ENCODE measurements at places on chromosomes 5 and 9.

DNA sequence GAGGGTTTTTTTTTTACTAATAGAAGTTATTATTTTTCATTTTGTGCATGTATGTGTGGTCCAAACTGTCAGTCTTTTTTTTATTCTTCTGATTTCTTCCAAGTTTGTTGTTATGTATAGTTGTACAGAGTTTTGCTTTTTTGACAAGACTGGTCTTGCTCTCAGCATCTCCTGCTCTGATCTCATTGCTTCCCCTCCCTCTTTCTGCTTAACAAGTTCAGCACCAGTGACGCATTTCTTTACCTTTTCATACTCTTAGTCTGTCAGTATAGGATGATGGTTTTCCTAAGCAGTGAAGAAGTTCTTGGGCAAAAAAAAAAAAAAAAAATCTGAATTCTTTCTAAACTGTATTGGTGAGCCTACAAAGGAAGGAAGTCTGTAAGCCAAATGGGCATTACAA, 135.1 kb downstream of the CD180 start:
- DNase-seq: no peak

DNA sequence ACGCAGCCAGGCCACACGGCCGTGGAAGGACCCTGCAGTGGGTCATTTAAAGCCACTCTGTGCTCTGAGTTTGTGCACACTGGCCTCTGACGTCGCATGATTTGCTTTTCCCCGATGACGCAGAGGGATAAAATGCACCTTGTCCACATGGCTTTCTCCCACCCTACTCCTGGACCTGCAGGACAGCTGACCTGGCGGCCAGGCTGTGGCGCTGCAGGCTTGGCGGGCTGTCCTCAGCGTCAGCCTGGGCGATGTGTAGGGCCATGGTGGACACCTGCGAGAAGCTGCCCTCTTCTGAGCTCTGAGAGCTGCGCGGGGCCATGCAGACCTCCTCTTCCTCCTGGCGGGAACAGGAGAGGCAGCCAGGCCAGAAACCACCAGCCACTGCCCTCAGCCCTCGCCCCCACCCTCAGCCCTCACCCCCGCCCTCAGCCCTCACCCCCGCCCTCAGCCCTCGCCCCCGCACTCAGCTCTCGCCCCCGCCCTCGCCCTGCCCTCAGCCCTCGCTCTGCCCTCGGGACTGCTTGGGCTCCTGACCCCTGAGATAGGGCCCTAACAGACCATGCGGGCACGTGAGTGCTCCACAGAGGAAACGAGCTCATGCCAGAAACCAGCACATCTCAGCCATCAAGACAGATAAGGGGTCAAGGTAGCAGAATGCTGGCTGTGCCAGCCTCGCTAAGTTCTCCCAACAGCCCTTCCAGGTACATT, 20.0 kb upstream of the SCGB3A1 start:
- no peak for DNase-seq

DNA sequence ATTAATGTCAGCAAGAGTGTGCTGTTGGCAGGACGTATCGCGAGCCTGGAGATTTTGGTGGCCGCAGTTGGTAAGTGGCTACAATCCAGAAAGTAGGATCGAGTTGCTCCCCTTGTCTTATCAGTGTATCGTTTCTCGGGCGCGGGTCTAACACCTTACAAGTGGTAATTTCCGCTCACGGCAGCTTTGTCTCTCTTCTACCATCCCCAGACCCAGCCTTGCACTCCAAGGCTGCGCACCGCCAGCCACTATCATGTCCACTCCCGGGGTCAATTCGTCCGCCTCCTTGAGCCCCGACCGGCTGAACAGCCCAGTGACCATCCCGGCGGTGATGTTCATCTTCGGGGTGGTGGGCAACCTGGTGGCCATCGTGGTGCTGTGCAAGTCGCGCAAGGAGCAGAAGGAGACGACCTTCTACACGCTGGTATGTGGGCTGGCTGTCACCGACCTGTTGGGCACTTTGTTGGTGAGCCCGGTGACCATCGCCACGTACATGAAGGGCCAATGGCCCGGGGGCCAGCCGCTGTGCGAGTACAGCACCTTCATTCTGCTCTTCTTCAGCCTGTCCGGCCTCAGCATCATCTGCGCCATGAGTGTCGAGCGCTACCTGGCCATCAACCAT, 1.1 kb downstream of the PTGER4 start:
- no peak for DNase-seq

GRCh38 chr5:140574165-140574564, 9.5 kb downstream of the SLC35A4 start:
- DNase-seq: no peak

GRCh38 chr9:75855509-75855908, 35.0 kb upstream of the PCSK5 start:
- DNase-seq: no peak

- peak; percentile 79 for DNase-seq
These were observed 24.8 kb upstream of the IER5L start for GRCh38 chr9:129202613-129203555.

DNA sequence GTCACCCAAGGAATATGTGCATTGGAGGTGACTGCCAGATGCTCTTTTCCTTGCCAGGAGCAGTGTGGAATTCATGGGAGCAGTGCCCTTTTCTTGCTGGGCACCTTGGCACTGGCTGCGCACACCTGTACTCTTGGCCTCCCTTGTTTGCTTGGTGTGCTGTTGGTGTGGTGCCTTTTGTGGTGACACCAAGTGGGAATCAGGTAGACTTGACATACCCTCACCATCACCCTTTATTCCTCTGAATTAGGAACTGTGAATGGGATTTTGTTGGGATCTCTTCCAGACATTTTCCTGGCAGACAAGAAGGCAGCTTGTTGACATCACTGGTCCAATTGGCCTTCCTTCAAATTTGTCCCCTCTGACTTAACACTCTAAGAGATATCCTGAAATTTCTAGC, 82.3 kb downstream of the RAI14 start:
- DNase-seq: peak; percentile 64

DNA sequence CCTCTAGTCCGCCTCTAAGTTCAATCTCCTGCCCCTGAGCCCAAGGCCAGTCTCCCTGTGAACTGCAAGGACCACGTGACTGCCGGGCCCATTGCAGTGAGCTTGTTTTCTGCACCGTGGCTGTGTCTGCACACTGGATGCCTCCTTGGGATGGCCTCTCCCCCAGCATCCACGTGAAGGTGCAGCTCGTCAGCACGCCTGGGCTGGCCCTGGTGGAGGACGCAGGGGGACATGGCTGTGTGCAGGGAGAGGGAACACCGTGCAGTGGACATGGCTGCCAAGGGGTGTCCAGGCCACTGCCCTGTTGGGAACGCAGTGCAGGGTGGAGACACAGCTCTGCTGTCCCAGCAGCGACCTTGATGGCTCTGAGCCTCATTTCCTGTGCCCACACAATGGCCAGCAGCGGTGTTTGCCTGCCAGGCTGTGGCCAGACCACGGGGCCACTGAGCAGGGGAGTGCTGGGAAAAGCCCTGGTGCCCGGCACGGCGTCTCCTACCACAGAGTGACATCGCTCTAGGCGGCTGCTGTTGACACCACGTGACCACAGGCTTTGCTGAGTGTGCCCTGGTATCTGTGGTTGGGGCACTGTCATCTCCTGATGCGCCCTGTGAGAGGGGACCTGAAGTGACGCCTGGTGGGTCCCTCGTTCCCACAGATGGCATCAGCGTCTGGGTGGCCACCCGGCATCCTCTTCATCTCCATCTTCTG, 26.9 kb upstream of the EXOC3 start:
- no peak for DNase-seq

DNA sequence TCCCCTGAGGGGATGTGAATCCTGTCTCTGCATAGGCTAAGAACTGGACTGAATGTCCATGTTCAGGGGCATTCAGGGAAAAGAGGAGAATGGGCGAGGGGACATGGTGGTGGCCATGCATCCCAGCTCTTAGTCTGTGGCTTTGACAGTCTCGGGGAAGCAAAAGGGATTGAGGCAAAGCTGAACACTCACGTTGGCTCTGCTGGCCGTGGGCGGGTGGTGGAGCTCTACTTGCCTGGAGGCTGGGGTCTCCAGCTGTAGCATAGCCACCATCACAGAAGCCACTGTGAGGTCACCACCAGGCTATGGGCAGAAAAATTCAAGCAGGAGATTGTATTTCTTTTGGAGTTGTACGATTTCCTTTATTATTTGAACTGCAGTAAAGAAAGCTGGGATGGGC, 4.1 kb downstream of the GARIN3 start:
- no peak for DNase-seq

GRCh38 chr5:178331491-178331996, 98.9 kb upstream of the PHYKPL start:
- peak; percentile 72 for DNase-seq

GRCh38 chr9:129102095-129102525, 8.5 kb downstream of the CRAT start:
- DNase-seq: no peak

DNA sequence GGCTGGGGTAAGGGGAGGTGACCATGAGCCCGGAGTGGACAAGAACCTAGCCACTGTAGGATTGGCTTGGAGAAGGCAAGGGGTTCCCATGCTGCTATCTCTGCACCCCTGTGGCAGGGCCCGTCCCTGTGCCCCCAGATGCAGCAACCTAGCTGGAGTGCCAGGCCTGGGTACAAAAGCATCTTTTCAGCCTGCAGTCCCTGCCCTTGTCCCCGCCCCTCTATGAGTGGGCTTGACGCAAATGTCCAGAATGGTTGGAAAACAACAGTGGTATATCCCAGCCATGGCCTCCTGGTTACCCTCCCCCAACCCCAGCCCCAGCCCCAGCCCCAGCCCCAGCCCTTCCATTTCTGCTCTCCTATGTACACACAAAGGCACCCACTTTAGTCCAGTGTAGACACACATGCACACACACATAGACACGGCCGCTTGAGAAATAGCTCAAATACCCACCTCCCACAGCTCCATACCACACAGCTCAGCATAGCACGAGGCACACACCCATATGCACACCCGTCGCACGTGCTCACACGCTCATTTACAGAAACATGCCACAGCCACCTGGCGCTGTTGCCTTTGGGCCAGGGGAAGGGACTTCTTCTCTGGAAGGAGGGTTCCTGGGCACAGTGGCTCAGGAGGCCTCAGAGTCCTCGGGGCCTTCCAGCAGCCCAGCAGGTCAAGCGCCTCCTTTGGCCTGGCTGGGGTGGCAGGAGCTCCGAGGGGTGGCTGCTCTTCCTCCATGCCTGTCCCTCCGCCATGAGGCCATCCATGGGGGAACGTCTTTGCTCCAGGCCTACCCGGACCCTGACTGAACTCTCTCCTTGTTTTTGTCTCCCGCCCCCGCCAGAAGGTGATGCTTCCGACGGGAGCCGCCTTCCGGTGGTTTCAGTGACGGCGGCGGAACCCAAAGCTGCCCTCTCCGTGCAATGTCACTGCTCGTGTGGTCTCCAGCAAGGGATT, 34.1 kb downstream of the CXXC5 start:
- DNase-seq: no peak

DNA sequence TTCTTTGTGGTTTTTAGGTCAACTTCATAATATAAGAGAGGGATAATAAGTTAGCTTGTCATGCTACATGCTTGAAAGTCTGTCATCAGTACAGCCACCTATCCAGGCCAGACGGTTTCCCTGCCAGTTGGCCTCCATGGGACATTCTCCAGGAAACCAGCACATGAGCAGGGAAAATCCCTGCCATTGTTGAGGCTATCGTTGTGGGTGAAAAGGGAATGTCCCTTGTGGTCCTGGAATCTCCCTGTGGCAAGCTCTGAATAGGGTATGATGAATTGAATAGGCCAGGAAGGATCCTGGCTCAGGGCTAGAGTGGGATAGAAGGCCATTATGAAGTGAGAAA, 12.3 kb downstream of the F2RL1 start:
- no peak for DNase-seq

GRCh38 chr9:77957652-77958051, 74.0 kb downstream of the GNAQ start:
- DNase-seq: no peak

DNA sequence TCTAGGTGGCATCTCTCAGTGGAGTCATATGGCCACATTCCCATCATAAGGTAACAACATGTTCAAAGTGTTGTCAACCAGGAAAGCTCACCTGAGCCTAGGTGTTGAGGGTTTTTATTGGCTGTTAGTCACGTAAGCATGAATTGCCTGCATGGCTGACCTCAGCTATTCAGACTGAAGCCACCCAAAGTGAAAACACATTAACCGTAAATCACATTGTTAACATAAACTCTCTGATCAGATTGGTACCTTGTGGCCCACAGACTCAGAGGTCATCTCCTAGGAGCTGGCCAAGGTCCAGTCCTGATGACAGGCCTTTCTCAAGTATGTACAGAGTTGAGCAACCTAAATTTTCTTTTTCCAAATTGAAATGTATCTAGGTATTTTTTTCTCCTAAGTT, 26.7 kb downstream of the SRFBP1 start:
- no peak for DNase-seq

- no peak for DNase-seq
These were observed 51.6 kb downstream of the TEK start for GRCh38 chr9:27160636-27161035.

- DNase-seq: peak; percentile 42
These were observed 86.4 kb downstream of the GALNT10 start for GRCh38 chr5:154276973-154277331.

DNA sequence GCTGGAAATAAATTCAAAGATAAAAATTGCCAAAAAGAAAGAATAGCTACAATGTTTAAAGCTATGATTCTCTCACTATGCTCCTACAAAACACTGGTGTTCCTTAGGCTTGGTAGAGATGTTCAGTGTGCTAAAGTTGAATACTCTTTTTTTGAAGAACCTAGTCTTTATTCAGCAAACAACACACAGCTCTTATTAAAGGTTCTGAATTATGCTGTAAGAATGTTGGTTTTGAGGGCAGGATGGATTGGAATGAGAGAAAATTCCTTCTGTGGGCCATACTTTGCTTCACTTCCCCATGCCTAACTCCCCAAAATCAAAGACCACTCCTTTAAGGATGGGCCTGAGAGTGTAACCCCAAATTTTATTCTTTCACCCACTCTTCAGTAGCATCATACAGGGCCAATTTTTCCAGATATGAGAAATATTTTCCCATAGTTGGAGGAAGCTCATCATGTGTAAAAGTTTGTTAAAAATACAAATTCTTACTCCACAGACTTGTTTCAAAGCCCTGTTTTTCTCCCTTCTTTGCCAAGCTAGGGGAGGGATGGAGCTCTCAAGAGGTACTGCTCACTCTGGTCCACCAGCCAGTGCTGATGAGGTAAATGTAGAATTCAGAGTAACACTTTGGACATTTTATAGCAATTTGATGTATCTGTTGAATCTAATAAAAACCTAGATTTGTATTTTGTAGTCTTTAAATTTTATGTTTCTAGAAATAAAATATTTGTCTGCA, 99.3 kb downstream of the GDNF start:
- DNase-seq: no peak

GRCh38 chr5:139282197-139282557, 11.4 kb upstream of the MATR3 start:
- no peak for DNase-seq

DNA sequence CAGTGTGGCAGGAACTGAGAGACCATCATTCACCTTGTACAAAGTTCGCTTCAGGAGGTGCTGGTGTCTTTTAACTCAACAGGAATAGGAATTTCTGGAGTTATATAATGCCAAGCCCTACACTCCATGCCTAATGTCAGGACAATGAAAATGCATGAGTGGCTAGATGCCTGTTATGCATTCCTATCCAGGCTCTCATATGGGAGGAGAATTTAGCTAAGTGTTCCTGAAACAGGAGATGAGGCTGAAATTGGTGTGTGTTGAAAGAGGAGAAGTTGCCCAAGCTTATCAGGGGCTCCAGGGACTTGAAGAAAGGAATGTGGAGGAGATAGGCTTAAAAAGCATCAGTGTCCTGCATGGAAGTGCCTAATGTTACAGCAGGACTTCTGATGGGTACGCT, 26.8 kb upstream of the PRUNE2 start:
- no peak for DNase-seq
